ENCODE measurements at places on chromosomes 5 and 9. TPM values are rescaled to one million over a fixed set of nuclear protein-coding genes. Genes with fewer than 3 reads are reported as not detected.

The MOCS2 gene
- total RNA-seq: 34.5 TPM

The RORB gene
- not detected for total RNA-seq

The TMEM38B gene
- 14.4 TPM for total RNA-seq

The TMC1 gene
- total RNA-seq: 0.13 TPM

The PCDHB2 gene
- total RNA-seq: 4.1 TPM

The PCDHGA10 gene
- not detected for total RNA-seq

The DRD1 gene
- total RNA-seq: 0.15 TPM

The TRPM6 gene
- 1.8 TPM for total RNA-seq

The RMND5B gene
- 29.8 TPM for total RNA-seq

The IQGAP2 gene
- 2.1 TPM for total RNA-seq

The PLPPR1 gene
- total RNA-seq: not detected

The PCDHGB4 gene
- total RNA-seq: 0.79 TPM

The FAM153A gene
- total RNA-seq: not detected

The ZNF618 gene
- total RNA-seq: 7.6 TPM

The EXOSC2 gene
- total RNA-seq: 63.8 TPM

The SPATA31D1 gene
- not detected for total RNA-seq

The FABP6 gene
- 0.81 TPM for total RNA-seq

The C5orf52 gene
- total RNA-seq: not detected

The FOXD4 gene
- total RNA-seq: 0.44 TPM

The RBM18 gene
- 23.2 TPM for total RNA-seq

The PRUNE2 gene
- total RNA-seq: 0.06 TPM

The AGXT2 gene
- total RNA-seq: not detected

The PDE6A gene
- total RNA-seq: 0.25 TPM

The CBY3 gene
- total RNA-seq: not detected

The TUBB4B gene
- total RNA-seq: 687 TPM

The ARSI gene
- 28.6 TPM for total RNA-seq

The SLC36A3 gene
- total RNA-seq: not detected

The MUSK gene
- total RNA-seq: not detected

The TNC gene
- 0.59 TPM for total RNA-seq

The TPD52L3 gene
- total RNA-seq: not detected

The CCDC107 gene
- total RNA-seq: 31.6 TPM

The PTGES gene
- 205 TPM for total RNA-seq

The PDZD2 gene
- total RNA-seq: 0.23 TPM

The SLC46A2 gene
- not detected for total RNA-seq

The ASTN2 gene
- total RNA-seq: 4.4 TPM

The ABCA1 gene
- total RNA-seq: 4.1 TPM

The ZDHHC11 gene
- total RNA-seq: 15.9 TPM

The CATSPER3 gene
- total RNA-seq: 0.42 TPM

The LCN6 gene
- not detected for total RNA-seq

The PCBD2 gene
- total RNA-seq: 10.7 TPM

The SLC44A1 gene
- 25.9 TPM for total RNA-seq

The CLIC3 gene
- total RNA-seq: 5.1 TPM

The ANKH gene
- total RNA-seq: 13.4 TPM

The S1PR3 gene
- 43.2 TPM for total RNA-seq

The RNF183 gene
- total RNA-seq: not detected

The STXBP1 gene
- 17.7 TPM for total RNA-seq

The SPAG8 gene
- 0.76 TPM for total RNA-seq

The IL5 gene
- total RNA-seq: not detected

The GABRP gene
- not detected for total RNA-seq

The FUT7 gene
- total RNA-seq: not detected

The C9 gene
- total RNA-seq: not detected

The PTGR1 gene
- total RNA-seq: 336 TPM

The NUTM2F gene
- total RNA-seq: not detected

The CDC20B gene
- 0.09 TPM for total RNA-seq

The PPP3R2 gene
- total RNA-seq: not detected

The TMEM250 gene
- 44.1 TPM for total RNA-seq

The DPYSL3 gene
- 22.2 TPM for total RNA-seq

Data from A549 treated with GW870086 at 1 μM for 4 hours (cell line).